ENCODE measurements at places on chromosomes 1 and 21.
A peak's percentile ranks its signal among the peaks of the same experiment; 100 is the strongest.

GRCh38 chr1:243851257-243851756 lies 1.3 kb upstream of the AKT3 start:
- DNase-seq: no peak

GRCh38 chr1:60436186-60436585 lies 362.6 kb upstream of the C1orf87 start:
- DNase-seq: no peak

- DNase-seq: no peak
Observed at GRCh38 chr21:45634511-45635183, 8.9 kb upstream of the PCBP3 start.

DNA sequence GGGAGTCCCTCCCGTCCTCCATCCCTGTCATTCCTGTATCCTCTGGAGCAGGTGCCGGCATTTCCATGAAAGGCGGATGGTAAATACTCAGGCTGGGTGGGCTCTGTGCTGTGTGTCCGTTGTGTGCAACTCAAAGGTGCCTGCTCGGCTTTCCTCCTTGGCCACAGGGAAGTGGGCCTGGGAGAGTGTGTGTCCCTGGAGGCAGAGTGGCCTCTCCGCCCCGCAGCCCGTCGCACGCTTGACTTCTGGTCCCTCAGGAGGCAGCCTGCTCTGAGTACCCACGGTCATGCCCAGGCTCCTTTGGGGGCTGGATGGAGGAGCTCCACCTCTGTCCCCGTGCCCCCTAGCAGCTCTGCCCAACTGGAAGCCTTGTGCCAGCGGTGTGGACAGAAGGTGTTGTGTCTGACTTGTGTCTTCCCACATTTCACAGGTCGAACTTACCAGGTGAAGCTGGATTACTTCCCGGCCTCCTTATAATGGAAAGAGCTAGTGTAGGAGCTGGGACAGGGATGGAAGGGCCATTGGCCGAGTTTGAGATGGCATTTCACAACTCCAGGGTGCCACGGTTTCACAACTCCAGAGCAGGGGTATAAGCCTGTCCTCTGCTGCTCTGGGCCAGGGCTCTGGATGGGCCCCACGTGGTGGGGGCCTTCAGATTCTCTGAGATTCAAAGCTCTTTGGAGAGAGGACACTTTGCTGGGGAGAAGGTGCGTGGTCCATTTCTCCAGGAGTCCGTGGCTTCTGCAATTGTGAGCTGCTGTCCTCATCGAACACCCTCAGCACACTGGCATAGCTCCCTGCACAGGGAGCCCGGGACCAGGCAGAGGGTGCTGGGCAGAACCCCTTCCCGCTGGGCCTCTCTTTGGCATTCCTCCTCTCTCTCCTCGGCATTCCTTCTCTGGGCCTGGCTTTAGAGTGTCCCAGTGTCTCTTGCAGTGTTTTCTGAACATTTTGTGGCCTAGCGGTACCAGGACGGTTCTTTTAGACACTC lies 152.7 kb upstream of the COL6A1 start:
- peak; percentile 46 for DNase-seq

DNA sequence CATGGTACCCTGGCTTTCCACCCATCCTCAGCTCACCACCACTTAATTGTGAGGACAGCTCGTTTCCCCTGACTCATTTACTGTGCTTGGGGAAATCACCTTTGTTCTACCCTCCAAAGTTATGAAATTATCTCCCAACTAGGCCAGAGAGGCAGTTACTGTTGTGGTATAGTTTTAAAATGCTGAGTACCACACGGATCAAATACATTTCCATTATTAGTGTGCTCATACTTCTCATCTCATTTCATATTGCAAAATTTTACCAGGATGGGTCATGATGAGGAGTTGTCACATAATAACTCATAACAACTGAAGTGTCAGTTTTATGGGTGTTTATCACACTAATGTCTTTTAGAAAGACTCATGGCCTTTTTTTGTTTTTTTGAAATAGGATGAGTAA lies 9.2 kb upstream of the OR2B11 start:
- DNase-seq: no peak

DNA sequence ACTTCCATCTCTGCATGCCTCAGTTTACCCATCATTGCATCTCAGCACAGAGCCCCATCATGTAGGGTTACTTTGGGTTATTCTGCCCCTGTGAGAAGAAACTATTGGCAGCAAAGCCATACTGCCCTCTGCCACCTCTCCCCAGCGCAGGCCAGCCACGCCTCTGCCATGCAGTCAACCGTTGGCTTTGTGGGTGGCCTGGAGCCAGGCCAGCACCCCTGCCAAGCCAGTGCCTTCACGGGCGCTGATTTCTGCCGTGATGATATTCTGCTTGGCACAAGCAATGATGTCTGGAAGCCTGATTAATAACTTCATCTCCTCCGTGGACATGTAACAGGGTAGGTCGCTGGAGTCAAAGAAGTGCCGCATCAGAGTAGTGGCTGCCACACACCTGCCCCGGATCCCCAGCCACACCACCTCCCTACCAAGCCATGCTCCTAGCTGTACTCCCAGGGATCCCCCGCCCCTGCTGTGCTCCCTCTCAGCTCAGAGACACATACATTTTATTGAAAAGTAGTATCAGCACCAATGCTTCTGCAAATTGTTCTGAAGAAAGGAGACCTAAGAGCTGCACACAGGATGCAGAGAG lies 15.0 kb upstream of the CEP85 start:
- DNase-seq: no peak

DNA sequence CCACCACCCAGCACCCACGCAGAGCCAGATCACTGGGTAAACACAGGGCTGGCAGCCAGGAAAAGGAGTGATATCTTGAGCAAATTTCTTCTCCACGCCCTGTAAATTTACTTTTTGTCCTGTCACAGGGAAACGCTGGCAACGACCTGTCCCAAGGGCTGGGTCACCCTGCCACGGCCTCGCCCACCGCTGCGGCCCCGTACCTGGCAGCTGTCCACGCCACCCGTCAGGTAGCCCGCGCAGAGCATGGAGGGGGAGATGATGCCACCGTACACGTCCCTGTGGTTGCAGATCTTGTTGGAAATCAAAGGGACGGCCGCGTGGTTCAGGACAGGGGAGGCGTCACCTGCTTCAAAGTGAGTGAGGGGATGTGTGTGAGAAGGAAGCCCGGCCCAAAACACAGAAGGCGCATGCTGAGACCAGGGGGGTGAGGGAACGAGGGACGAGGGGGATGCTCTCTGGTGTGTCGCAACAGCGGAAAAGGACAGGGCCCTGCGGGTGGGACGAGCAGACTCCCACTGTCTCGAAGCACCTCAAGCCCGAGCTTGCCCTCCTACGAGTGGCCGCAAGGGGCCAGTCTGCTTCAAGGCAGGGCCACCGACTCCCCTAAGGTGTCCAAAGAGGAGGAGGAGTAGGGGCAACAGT lies 10.1 kb upstream of the TFF1 start:
- no peak for DNase-seq

DNA sequence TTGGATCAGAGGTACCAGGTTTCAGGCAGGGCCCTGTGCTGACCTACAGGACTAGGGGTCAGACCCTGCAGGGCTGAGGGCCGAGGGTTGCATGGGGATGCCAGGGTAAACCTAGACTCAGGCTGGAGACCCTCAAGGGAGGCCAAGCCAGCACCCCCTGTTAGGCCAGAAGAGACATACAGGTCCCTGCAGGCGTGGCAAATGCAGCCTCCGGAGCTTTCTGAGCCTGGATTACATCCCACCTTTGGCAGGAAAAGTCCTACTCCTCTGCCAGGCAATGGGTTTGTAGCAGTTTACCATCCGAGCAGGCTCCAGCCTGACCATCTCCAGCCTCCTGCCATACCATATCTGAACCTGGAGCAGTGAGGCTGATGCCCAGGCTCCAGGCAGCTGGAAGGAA lies 425.3 kb downstream of the NPHP4 start:
- DNase-seq: no peak

- DNase-seq: no peak
Observed at GRCh38 chr1:107058245-107059032, 2.0 kb downstream of the PRMT6 start.

- DNase-seq: peak; percentile 24
Observed at GRCh38 chr21:33461538-33462250, 18.1 kb downstream of the TMEM50B start.

- no peak for DNase-seq
Observed at GRCh38 chr1:30250338-30250983, 472.9 kb downstream of the MATN1 start.

DNA sequence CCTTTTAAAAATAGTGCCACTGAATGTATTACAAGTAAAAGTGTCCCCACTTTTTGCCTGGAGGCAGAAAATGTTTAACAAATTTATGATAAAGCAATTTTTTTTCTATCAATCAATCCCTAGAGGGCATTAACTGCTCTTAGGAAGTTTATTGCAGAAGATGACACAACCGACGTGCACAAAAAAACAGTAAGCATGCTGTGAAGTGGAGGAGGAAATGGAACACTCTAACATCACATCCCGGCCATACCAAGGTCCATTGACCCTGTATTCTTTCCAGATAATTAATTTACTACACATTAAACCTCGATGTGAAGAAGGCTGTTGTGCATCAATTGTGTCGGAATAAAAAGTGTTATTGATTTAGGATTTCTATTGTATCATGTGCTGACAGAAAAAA lies 264.9 kb upstream of the NR5A2 start:
- no peak for DNase-seq

DNA sequence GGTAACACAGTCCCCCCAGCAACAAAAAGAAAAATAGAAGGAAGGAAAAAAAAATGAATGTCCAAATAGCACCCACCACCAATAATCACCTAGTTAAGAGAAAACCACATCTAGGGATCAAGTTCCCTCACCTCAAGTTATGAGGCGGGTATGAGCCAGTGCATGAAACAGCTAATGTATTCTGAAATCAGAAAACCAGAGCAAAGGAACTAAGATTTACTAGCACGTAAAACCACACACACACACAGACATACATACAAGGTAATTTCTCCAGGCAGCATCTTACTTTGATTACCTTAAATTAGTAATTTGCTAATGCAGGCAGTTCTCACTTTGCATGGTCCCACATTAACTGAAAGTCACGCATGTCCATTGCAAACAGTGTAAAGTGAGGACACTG lies 109.8 kb downstream of the HLCS start:
- DNase-seq: no peak

- DNase-seq: no peak
Observed at GRCh38 chr1:167294528-167294927, 73.8 kb downstream of the POU2F1 start.

- DNase-seq: no peak
Observed at GRCh38 chr1:162233066-162233465, 143.6 kb downstream of the SPATA46 start.

DNA sequence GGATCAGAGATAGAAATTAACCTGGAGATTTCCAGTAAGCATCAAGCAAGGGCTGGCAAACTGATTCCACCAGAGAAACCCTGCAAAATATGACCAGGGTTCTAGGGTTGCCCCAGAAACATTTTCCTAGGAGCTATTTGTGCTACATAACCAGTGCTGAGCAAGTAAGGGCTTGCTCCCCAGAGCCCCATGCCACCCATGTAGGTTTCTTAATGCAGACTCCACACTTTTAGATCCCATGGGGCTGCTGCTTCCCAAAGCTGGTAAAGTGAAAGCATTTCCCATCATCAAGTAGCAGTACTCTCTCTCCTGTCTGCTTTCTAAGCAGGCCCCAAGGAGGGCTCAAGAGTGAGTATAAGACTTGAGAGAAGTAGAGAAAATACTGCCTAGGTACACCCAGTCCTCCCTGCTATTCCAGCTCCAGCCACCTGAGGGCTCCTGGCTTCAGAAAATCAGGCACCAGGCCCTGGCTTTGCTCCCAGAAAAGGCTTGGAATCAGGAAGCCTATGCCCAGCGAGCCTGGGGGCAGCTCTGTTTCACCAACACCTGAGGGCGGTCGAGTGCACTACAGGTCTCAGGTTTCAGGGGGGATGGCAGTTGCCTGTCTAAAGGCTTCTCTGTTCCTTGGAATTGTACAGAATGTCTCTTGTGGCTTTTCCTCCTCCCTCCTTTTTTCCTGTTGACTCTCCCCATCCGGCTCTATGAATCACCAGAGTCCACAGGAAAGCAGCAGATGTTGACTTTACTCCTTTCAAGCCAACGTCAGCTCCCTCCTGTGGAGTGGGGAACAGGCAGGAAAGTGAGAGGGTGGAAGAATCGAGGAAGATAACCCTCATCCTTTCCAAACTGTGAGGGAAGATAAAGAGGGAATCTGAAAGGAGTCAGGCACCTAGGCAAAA lies 6.2 kb upstream of the ANKRD35 start:
- DNase-seq: peak; percentile 81

Data from activated CD8-positive, alpha-beta memory T cell treated with anti-CD3 and anti-CD28 coated beads for 24 hours (primary cell).